Osteocyte (in vitro differentiated cells): ENCODE measurements at places on chromosomes 11 and 22. TPM values are rescaled to one million over a fixed set of nuclear protein-coding genes. Genes with fewer than 3 reads are reported as not detected.

GRCh38 chr11:45209891-45210699, 63.7 kb downstream of the PRDM11 start:
- DNase-seq = no peak

- no peak for DNase-seq
These were observed 92.9 kb downstream of the DYNC2H1 start for GRCh38 chr11:103202048-103202651.

GRCh38 chr11:35190804-35191348, 51.9 kb downstream of the CD44 start:
- DNase-seq = no peak

Gene AMOTL1
- 66.6 and 71.7 TPM in 2 replicates for total RNA-seq

Gene SYNGR1
- 24.0 and 26.6 TPM in 2 replicates for total RNA-seq

Gene EIF1AD
- total RNA-seq = 34.6 and 38.1 TPM in 2 replicates

Gene CNGA4
- total RNA-seq = not detected in 2 replicates
